ENCODE measurements at places on chromosomes 1 and 21.

GRCh38 chr1:47477595-47478080 lies 39.8 kb downstream of the FOXD2 start:
- no peak for DNase-seq

GRCh38 chr1:154886281-154887015 lies 16.4 kb upstream of the KCNN3 start:
- no peak for DNase-seq

DNA sequence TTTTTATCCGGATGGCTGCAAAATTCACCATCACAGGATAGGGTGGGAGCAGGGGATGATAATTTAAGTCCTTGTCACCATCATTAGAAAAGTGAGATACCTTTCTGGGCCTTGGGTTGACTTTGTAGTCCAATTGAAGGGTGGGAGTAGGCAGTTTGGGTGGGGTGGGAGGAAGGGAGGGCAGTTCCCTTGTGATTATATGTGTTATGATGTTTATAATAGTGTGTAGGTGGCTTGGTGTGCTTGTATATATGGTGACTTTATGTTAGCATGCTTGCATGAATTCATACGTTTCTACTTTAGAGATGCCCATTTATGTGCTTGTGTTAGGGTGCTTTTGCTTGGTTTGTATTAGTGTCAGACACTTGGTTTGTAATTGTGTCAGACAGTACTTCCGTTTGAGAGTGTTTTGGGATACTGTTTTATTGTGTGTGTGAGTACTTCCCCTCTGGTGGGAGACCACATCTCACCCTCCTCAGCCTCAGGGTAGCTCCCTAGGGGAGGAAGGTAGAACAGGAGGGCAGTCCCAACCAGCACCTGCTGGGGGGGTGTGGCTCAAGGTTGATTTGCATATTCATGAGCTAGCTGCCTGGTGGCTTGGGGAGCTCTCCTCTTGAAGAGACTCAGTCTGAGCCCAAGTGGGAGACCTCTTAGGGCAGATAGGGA lies 6.3 kb upstream of the POU3F1 start:
- DNase-seq, result no peak

- no peak for DNase-seq
Measured at GRCh38 chr21:36980280-36981048, 14.0 kb upstream of the HLCS start.

- no peak for DNase-seq
Measured at GRCh38 chr1:45721207-45721606, 29.2 kb downstream of the IPP start.

DNA sequence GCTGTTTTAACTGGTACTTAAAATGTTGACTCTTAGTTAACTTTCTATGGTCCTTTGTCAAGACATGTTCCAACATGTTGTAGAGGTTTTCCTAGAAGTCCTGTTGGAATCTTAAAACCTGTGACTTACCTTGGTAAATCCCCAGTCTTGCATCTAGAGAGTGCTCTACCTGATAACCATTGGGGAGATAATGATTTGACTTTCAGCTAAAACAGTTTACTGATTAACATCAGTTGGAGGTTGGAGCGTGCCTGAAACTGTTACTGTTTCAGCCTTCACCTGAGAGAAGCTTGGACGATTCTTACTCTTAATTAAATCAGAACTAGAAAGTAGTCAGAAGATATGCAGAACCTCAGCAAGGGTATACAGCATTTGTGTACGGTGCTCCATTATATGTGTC lies 8.8 kb downstream of the MDM4 start:
- no peak for DNase-seq

- no peak for DNase-seq
Measured at GRCh38 chr21:41835711-41836154, 43.4 kb downstream of the PRDM15 start.

DNA sequence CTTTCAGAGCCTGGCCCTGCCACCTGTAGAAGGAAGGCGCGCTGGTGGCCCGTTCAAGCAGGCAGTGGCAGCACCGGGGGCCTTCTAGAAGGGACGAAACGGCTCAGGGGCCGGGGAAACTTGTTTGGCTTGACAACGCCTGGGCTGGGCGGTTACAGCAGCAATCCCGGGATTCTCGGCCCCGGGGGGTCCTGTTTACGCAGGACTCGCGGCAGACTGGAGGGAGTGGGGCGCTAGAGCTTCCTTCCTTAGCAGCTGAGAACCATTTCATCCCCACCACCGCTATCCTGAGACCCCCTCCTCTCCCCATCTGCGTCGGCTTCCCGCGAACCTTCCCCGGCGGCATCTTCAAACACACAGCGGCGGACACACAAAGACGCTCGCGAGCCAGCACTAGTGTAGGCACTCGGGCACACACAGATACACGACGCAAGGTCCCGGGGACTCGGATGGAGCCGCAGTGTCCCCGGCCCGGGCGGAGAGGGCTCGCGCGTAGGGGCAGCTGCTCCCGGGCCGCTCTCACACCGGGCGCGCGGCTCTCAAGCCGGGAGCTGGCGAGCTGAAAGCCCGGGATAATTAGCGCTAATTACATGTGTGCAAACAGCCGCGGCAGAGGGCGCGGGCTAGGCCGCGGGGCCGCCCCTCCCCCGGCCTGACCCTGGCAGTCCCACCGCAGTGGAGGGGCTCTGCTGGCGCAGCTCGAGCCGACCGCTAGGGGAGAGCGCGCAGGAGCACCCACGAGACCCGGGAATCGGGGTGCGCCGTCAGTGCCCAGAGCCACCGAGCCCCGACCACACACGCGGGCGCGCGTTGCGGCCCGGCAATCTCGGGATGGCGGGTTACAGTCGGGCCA lies 271.4 kb downstream of the FOXD2 start:
- peak; percentile 68 for DNase-seq

GRCh38 chr1:31782421-31783410 lies 18.6 kb upstream of the ADGRB2 start:
- no peak for DNase-seq

DNA sequence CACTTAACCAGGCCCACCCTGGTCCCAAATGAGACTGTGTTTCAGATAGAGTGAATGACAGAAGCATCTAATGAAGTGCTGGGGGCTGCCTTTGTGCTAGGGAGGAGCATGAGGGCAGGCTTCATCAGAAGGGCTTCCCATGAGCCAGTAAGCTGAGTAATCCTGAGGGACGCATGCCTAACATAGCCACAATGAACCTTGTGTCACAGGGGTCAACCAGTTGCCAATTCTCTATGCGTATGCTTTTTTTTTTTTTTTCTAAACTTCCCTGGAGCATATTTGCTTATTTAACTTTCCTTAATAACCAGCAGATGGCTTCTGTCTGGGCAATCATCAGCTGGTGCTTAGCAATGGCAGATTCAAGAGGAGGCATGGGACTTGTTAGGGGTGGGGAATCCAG lies 25.5 kb upstream of the CYP2J2 start:
- no peak for DNase-seq
